Stimulated activated naive CD4-positive, alpha-beta T cell (primary cell): ENCODE measurements at places on chromosomes 4 and X.

GRCh38 chr4:153571006-153571545 is 104.9 kb downstream of the TMEM131L start:
- no peak for DNase-seq

DNA sequence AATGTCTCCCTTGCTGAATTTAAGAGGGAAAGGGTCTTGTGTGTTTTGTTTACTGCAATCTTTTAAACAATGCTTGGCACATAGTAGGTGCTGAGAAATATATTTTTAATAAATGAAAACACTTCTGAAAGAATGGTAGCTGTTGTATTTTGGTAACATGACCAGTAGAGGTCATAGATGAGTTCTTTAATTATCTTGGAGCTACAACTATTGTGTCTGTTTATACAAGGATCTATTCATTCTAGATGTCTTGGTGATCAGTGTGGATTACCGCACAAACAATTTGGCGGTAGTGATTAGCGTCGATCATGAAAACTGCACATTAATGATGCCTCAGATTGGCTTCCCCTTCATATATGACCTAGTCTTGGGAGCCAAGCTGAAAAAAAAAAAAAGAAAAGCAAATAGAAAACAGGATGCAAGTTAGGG is 21.4 kb upstream of the SCRG1 start:
- peak; percentile 24 for DNase-seq

DNA sequence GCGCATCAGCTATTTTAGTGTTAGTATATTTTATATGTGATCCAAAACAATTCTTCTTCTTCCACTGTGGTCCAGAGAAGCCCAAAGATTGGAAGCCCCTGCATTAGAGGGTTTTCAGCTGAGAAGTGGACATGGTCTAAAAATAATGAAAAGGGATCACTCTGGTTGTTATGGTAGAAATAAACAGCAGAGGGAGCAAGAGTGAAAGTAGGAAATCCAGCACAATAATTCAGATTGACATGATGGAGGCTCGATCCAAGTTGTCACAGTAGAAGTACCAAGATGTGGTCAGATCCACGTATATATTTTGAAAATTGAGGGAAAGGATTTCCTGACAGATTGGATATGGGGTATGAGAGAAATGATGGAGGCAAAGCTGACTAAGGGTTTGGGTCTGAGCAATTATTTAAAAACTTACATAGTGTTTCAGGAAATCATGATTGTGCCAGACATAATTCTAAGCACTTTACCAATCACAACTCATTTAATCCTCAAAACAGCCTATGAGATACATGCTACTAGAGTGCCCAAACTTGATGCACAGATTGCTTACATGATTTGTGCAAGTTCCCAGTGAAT is 17.0 kb upstream of the TMEM144 start:
- DNase-seq = no peak

DNA sequence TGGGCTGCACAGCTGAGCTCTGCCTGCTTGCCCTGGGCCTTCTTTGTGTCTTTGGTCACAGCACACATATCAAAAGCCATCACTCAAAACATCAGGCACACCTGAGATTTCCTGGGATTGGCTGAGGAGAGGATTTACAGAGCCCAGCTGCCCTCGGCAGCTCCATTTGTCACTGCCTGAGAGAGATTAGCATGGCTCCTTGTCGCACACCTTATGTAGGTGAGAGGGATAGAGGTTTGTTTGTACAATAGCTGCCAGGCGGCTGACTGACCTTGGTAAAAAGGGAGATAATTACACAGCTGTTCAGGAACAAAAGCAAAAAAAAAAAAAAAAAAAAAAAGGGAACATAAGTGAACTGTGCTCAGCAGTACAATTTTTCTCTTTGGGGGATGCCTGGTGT is 63.2 kb downstream of the MGST2 start:
- DNase-seq = no peak

DNA sequence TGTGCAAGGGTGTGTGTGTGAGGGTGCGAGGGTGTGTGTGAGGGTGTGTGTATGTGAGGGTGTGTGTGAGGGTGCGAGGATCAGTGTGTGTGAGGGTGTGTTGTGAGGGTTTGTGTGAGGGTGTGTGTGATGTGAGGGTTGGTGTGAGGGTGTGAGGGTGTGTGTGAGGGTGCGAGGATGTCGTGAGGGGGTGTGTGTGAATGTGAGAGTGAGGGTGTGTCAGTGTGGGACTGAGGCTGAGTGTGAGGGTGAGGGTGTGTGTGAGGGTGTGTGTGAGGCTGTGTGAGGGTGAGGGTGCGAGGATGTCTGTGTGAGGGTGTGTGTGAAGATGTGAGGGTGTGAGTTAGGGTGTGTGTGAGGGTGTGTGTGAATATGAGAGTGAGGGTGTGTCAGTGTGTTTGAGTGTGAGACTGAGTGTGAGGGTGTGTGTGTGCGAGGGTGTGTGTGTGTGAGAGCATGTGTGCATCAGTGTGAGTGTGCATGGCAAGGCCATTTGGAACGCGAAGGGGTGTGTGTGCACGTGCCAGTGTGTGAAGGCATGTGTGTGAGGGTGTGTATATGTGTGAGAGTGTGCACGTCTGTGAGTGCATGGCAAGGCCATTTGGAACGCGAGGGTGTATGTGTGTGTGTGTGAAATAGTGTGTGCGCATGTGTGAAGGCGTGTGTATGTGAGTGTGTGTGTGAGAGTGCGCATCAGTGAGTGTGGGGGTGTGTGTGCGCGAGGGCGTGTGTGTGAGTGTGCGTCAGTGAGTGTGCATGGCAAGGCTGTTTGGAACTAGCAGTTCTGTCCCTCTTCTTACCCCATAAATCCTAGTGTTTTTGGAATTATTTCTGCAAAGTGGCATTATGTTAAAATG is 69.8 kb downstream of the RGS12 start:
- no peak for DNase-seq

GRCh38 chrX:103941201-103941975 is 21.0 kb upstream of the TMSB15B start:
- DNase-seq = no peak

- no peak for DNase-seq
Observed at GRCh38 chrX:41688156-41688555, 617 bp upstream of the GPR34 start.

DNA sequence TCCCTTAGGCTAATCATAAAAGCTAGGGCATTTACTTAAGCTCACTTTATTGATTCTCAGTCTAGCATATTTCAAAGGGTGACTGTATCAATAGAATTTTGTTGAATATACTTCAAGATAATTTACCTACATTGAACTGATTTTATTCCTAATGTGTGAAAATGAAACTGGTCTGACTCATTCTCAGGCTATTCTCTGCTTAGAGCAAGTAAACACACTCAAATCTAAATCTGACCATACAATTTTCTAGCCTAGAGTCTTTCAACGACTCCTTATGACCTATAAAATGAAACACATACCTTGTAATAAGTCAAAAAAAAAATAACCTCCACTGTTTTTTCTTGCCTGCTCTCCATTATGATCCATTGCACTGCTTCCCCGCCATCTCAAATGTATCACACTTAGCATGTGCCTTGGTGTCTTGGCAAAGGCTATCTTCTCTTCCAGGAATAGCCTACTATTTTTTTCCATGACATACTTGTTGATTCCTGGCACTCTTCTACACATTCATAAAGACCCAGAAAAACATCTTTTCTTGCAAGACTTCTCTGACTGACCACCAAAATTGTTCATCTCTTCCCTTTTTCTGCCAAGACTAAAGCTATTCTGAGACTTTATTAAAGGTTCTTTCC is 965.1 kb upstream of the HS3ST1 start:
- no peak for DNase-seq

DNA sequence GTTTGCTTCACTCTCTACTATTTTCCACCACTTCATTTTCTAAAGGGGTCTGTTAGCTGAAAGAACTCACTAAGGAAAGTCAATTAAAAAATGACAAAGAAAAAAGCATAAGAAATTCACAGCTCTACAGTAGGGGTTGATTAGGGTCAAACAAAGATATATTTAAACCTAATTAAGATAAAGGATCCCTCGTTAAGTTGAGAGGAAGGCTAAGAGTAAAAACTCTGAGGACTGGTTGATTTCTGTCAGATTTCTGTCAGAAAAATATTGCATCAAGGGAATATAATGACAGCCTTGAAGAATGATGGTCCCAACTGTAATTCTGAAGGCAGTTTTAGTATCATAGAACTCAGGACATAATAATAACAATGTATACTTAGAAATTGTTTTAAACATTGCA is 218.0 kb downstream of the QDPR start:
- no peak for DNase-seq

DNA sequence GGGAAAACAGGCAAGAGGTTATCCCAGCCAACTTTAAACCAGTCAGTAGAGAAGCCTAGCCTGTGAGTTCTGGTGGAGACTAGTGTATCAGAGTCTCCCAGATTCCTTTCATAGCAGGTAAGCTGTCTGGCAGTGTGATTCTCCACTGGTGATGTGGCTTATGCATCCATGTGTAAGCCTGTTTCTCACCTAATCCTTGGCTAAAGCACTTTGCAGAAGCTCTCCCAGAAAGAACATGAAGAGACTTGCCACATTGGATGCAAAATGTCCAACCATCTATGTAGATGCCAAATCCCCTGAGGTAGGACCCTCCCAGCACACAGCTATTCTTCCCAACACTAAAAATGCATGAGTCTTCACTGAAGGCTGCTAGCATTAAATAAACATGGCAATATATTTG is 111.7 kb downstream of the CHRNA9 start:
- no peak for DNase-seq

- no peak for DNase-seq
Observed at GRCh38 chr4:99685234-99685633, 27.6 kb upstream of the C4orf54 start.

GRCh38 chr4:158860856-158861255 is 92.0 kb downstream of the FNIP2 start:
- no peak for DNase-seq

DNA sequence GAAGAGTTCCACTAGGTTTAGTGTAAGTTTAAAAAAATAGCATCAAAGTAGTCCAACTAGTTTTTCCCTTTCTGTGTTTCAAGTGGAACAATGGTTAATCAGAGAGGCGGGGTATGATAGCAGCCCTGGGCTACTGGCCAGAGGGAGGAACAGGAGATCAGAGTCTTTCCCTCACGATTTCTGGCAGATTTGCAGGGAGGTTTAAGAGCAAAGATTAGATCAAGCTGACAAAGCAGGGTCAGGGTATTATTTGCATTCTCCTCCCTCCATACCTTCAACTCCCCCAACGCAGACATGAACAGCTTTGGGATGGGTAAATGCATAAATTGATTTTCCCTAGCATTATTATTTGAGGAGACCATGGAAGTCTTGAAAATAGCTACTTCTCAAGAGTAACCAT is 277.6 kb upstream of the DIAPH2 start:
- DNase-seq = no peak

DNA sequence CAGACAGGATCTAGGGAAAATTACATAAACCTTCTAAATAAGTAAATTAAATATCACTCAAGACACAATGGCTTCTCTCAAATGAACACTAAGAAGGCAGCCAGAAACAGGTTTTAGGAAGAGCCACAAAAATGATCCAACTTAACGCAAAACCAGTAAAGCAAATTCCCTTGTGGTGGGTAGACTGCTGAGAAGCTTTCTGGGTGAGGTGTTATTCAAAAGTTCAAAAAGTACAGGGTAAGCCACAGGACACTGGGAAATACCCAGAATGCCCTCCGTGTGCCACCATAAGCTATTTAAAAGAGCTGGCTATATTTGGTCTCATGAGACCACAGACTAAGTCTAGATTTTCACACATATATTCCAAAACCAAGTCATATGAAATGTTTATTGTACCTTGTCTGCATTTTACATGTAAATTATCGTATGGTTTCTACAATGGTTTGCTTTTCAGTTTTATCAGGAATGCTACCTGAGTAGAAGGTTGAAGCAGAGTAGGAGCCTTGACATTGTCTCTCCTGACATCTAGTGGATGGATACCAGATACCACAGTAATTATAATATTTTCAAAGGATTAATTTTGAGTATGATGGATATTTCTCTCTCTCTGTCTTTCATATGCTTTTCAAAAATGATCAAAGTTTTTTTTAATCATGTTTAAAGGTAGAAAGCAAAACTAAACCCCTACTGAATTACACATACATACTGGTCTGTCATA is 109.3 kb upstream of the KLHL13 start:
- no peak for DNase-seq

GRCh38 chrX:139844884-139845283 is 88.0 kb downstream of the ATP11C start:
- DNase-seq = no peak

- no peak for DNase-seq
Observed at GRCh38 chrX:94524867-94525266, 850.9 kb downstream of the FAM133A start.

DNA sequence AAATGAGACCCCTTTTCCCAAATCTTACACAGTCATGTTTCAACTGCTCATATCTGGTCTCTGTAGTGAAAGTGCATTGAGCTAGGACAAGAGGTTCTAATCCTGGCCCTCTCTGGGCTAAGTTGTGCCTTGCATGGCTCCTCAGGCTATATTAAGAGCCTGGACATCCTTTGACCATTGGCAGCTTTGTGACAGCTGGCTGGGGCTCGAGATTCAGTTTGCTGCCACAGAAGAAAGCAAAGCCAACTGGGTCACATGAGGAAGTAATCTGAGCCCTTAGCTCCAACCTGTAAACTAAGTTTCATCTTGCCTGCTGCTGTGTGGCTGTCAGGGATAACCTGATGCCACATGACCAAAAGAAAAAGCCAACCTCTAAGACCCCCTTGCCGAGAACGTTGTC is 51.8 kb upstream of the JADE1 start:
- DNase-seq = no peak

DNA sequence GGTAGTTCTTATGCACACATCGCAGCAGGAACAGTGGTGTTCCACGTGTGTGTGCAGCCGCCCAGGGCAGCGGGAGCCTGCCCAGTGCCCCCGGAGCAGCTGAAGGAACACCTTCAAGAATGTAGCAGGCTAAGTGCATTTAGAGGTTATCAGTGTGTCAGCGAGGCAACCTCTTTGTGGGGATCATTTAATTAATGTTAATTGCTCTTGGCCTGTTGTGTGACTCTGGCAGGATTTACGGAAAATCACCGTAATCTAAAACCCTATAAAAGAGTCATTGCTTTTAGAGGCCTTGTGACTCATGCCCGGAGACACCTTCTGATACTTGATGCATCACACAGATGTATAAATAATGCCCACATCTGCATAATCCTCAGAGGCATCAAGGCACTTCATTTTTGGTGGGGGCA is 47.3 kb upstream of the GATB start:
- DNase-seq = no peak

DNA sequence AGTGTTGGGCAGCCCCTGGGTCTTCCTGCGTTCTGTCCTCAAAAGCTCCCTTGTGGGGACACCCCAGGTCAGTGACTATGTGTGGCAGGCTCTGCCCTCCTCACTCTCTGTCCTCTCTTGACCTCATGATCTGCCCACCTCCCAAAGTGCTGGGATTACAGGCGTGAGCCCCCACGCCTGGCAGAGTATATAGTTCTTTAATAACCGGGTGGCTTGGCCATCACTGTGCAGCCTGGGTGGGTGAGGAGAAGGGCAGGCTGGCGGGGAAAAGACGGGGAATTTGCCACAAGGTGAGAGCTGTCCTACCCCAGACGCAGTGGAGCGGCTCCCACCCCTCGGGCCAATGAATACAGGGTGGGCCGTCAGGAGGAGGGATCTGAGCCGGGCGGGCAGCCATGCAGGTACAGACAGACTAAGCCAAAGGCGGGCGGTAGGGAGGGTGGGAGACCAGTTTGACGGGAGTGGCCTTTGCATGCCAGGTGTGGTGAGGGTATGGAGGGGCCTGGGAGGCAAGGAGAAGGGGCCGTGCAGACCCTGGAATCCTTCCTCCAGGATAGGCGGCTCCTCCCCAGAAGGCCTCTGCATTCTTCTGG is 2.5 kb downstream of the SH3BP2 start:
- DNase-seq = no peak

- no peak for DNase-seq
Observed at GRCh38 chrX:104112326-104112951, at the start of gene ZCCHC18. TSS of gene ZCCHC18 (plus strand) at chrX:104112523. CDS start at chrX:104114112, 1,589 bp downstream.
